Skeletal muscle cell (primary cell): ENCODE measurements at places on chromosomes 4 and X.

DNA sequence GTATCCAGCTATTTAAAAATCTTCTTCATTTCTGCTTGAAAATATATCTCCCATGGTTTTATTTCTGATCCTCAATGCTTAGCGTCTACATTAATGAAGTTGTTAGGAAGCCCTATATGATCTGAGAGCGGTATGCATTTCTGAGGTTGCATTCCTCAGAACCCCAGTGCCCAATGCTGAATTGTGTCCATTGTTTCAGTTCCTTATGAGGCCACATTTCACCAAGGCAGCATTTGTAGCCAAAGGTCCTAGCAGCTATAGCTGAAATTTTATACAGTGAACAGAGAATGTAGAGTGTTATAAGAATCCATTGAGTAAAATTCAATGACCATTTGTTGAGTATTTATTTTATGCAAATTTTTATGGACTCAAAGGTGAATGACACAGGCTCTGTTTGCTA, 209.5 kb downstream of the PCDH7 start:
- DNase-seq, result no peak

DNA sequence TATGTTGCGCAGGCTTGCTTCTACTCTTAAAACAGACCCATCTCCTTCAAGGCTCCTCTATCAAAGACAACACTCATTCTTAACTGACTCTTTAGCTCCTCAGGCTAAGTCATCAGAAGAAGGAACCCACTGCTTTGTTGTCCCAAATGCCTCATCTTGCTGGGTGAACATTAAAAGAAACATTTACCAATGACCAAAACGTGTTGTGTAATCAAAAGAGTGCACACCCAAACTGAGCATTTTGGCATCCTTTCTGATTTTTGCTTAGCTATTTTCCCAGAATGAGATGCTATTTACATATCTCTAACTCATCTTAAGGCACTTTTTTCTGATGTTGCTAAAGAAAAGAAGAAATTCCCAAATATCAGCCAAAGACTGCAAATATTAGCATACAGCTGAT, 131.7 kb upstream of the VCX3A start:
- no peak for DNase-seq

GRCh38 chrX:3134316-3134945, 93.2 kb downstream of the ARSF start:
- DNase-seq, result no peak

GRCh38 chr4:24743206-24743605, 52.2 kb upstream of the SOD3 start:
- DNase-seq, result no peak

DNA sequence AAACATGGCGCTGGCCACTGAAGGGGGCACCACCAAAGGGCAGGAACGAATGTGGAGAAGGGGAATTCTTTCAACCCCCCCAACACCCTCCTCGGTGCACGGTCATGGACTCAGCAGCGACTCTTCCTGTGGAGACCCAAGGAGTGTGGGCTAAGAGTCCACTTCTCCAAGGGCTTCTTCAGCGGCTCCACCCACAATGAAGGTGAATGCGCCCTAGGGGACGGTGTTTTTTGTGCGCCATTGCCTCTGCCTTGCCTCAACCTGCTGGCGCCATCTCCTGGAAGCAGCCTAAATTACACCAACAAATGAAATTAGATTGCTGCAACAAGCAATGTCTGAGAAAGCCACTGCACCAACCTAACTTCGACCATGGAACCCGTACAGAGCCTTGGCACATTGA, 169.2 kb upstream of the MAGEB18 start:
- no peak for DNase-seq

GRCh38 chr4:54233697-54234496, 4.8 kb downstream of the PDGFRA start:
- no peak for DNase-seq

GRCh38 chrX:114626323-114626722, 42.4 kb downstream of the HTR2C start:
- no peak for DNase-seq

DNA sequence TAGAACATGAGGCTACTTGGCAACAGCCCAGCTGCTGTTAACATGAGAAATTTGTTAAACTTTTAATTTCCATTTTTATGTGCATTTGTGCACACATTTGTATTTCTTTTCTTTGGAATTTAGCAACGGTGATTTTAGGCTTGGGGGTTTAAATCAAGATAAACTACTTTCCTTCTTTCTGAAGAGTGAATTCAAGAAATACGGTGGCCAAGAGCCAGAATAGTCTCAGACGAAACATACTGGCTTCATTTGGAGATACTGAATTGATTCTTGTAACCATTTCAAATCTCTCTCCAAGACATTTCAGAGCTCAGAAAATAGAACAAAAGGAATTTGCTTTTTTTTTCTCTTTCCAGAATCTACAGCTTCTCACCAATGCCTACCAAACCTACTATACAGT, 134.1 kb upstream of the SCML1 start:
- DNase-seq, result no peak
